ENCODE measurements at places on chromosomes 7 and 10.

DNA sequence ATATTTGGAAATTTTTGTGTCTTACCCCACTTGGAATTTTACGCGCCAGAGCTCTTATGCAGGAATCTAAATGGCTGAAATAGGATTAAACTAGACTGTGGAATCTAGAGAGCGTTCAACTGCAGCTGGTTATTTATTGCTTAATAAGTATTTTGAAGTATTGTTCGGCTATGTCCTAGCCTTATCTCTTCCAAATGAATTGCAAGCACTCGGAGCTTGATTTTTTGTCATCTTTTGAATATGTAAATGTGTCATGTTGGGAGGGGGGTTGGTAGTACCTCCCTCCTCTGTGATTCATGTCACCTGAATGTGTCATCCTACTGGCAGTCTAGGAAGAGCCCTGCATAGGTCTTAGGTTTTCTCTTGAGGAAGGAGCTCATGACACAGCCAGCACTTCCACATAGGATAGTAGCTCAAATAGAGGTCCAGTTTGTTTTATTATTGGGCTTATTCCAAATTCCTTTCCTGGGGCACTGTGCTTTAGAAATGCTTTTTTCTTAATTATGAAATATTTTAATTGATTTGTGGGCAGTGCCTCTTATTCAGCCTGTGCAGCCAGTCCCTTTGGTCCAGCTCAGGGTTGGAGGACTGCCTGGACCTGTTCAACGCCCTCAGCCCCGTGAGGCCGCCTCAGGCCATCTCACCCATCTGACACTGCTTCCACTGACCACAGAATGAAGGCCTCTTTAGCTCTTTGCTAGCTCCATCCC, 22.5 kb upstream of the TRIL start:
- no peak for DNase-seq

DNA sequence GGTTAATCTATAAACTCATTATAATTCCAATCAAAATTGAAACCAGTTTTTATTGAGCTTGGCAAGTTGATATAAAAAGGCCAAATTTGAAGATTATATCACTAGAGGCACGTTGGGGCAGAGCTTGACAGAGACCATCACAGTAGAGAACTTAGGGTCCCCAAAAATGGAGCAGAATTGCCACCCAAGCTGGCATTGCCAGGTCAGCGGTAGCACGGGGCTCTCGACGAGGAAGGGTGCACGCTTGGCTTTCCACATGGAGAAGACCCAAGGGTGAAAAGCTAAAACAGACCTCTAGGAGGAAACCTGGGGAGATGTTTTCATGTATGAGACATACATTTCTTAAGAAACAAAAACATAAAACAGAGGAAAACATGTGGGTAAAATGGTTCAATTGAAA, 4.3 kb upstream of the JAKMIP3 start:
- no peak for DNase-seq

DNA sequence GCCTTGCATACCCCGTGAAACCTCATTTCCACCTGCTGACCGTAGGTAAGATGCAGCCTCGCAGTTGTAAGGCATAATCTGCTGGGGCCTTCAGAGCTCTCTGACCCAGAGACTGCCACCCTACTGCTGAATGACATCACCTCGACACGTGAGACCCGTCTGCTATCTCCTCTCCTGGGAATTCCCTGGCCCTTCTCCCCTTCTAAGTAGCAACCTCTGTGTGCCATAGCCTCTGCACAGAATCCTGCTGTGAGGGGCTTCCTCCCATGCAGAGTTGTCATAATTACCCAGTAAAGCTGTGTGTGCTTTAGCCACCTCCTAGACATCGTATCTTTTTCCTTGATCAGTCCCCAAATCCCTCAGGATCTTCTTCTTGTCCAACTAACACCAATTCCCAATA, 106.7 kb downstream of the CACNB2 start:
- no peak for DNase-seq

DNA sequence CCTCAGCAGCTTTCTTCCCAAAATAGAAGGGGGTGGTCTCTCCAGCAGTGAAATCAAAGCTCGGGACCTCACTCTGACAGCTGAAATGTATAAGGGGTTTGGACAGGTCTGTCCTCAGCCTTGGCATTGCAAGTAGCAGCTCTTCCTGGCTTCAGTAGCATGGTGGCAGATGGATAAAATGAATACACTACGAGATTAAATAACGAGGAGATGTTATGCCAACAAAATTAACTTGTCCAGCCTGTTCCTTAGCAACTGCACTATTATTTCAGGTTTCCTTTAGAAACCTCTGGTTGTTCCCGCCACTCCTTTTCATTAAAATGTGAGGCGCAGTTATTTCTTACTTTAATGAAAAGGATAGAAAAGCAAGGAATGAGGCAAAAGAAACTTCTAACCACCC, 24.9 kb downstream of the PRLHR start:
- DNase-seq: no peak

GRCh38 chr7:28597284-28597683, 185.0 kb downstream of the CREB5 start:
- DNase-seq: no peak

DNA sequence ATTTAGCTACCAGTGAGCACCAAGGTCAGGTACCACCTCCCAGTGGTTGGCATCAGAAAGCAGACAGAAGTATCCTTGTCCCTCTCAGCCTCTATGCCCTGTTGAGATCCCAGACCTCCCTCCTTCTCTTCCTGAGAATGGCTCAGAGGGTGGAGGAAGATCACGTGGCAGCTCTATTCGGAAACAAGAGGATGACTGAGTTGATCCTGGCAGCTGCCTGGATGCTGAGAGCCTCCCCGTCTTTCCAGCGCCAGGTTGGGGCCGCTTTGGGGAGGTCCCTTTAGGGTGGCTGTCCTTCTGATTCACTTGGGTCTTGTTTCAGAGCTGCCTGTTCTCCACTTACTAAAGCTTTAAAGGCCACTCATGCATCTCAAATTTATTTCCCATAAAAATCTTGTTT, 36.9 kb upstream of the NPFFR1 start:
- peak; percentile 55 for DNase-seq

DNA sequence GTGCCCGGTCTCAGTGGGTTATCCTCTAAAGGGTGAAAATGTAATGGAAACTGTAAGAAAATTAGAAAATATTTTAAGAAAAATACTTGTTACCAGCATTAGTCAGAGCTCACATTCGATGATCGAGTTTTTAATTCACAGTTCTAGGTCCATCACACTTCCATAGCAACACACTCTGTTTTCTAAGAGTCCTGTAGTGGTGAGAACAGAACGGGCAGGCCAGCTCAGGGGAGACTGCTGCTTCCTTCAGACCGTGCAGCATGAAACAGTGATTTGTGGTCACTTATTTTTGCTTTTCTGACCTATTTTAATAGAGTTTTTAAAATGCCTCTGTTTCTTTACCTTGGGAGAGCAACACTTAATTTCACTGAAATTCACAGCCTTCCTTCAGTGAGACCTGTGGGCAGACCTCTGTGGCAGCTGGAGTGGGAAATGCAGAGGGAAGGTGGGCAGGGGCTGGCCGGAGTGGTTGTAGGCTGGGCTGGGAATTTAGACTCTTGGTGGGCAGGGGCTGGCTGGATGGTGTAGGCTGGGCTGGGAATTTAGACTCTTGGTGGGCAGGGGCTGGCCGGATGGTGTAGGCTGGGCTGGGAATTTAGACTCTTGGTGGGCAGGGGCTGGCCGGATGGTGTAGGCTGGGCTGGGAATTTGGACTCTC, 1.5 kb downstream of the SUN1 start:
- DNase-seq: no peak

DNA sequence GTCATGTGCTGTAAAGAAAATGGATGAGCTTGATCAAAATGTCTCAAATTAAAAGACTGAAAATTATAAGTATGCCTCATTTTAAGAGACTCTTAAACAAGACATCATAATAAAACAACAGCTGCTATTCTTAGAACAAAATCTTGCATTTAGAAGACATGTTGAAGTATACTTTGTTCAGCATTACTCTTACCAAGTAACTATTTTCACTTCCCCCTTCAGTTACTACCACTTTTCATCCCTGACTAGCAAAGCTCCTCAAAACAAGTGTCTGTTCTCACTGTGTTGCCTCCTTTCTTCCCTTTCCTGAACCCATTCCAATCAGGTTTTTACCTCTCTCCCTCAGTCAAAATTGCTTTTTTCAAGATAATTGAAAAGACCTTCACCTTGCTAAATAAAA, 31.6 kb downstream of the ELAPOR2 start:
- DNase-seq: no peak

- DNase-seq: no peak
Measured at GRCh38 chr7:8135417-8135816, 126.5 kb downstream of the ICA1 start.

- no peak for DNase-seq
Measured at GRCh38 chr7:152411389-152411788, 24.4 kb downstream of the KMT2C start.

- DNase-seq: no peak
Measured at GRCh38 chr7:36002900-36003299, 150.2 kb upstream of the EEPD1 start.

DNA sequence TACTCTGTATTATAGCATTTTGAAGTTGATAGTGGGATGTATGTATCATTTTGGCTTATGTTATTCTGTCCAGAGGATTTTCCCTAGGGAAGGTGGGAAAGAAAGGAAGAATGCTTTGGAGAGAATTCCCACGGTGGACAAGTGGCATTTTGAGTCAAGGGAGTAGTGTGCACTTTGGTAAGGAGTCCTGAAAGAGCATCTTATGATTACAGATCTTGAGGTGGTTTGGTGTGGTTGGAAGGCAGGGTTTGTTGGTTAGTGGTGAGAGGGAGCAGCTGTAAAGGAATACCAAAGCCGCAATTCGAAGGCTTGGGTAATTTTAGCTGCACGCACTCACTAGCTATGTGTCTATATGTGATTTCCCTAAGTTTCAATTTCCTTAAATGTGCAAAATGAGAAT, 16.1 kb downstream of the CCSER2 start:
- DNase-seq: no peak

DNA sequence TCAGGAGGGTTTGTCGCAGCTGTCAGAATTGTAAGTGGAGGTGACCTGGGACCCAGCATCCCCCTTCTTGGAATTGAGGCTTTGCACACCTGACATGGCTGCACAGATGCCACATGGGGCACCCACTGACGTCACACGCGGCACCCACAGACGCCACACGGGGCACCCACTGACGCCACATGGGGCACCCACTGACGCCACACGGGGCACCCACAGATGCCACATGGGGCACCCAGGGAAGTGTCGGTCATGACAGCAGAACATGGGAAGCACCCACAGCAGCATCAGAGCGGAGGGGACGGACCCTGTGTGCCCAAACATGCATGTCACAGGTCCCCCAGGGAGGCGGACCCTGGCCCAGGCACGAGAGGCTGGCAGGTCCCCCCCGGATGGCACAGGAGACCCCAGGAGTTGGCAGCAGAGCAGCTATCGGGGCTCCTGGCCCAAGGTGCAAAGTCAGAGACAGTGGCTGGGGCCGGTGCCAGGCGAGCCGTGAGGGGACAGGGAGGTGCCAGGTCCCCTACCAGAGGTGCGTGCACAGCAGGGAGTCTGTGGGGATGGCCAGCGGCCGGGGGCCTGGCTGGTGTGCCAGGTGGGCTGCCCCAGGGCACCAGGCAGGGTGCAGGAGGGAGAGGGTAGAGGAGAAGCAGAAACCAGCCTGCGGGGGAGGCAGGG, 21.1 kb downstream of the KNDC1 start:
- DNase-seq: no peak

GRCh38 chr10:14377591-14378175, 47.0 kb upstream of the FRMD4A start:
- DNase-seq: no peak

DNA sequence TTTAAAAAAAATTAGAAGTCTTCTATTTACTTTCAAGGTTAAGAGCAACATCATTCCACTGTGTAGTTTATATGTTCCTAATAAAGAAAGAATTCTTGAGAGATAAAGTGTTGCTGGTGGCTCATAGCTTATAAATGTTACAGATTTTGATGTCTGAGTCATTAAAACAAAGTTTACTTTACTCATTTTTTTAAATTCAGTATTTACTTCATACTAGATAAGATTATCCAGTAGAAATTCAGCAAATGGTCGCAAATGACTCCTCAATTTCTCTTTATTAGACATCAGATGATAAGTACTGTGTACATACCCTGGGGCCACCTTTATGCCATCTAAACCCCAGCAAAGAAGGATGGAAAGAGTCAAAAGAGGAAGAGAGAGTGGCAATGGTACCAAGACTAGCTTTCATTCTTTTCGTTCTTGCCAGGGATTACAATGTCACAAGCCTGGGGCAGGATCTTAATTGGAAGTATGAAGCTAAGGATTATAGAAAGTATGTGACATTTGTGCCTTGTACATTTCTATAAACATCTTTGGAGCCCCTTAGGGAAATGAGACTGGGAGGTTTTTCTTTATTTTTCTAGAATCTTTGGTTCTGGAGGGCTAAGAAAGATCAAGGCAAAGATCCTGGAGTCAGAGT, 206.1 kb downstream of the CHRM2 start:
- DNase-seq: no peak

DNA sequence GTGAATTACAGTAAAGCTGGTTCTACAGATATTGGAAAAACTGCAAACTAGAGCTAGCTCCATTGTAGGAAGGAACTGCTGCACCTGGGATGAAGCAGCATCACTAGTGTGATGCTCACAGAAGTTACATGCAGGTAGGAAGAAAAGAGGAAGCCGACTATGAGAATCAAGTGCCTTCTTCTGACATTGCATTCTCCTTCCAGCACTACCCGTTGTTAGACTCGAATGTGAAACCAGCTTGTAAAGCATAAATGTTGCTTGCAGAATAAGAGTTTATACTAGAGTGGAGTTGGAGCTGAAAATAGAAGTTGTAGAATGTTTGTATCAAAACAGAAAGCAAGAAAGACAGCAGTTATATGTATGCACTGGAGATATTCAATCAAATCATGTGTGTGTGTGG, 49.9 kb downstream of the TRIM24 start:
- DNase-seq: no peak

DNA sequence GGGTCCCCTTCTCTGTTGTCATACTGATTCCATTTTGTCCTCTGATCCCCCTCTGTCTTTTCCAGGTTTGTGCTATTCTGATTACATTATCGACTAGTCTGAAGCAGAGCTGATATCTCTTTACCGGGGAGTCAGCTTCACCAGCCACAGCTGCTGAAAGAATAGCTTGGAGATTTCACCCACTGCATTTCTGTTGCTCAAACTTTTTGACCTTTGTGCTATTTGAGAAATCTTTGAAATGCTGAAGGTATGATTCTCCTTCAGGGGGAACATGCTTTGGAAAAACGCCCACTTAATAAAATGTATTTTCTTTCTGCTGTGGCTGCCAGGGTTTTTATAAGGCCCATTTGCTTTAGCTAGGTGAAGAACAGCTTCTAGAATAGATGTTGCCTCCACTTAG, 197.8 kb upstream of the TCF7L2 start:
- DNase-seq: no peak

GRCh38 chr7:141702047-141702567, at the start of gene DENND11:
Gene DENND11, minus strand, starts transcription at chr7:141702166. Its CDS starts 13 bp downstream, at chr7:141702153.
- no peak for DNase-seq

- DNase-seq: no peak
Measured at GRCh38 chr10:27019827-27020226, 80.5 kb downstream of the ANKRD26 start.

Data from NCI-H510A (cell line).